Activated naive CD4-positive, alpha-beta T cell treated with anti-CD3 and anti-CD28 coated beads, Interleukin-2, amount 10 ng/mL, durations not matched to agents 7 days and 5 days (primary cell): ENCODE measurements at places on chromosomes 5 and 9.
A peak's percentile ranks its signal among the peaks of the same experiment; 100 is the strongest.

GRCh38 chr5:42404366-42404765 lies 18.9 kb upstream of the GHR start:
- no peak for DNase-seq

GRCh38 chr9:105405514-105406131 lies 42.2 kb upstream of the FSD1L start:
- DNase-seq = peak; percentile 77

DNA sequence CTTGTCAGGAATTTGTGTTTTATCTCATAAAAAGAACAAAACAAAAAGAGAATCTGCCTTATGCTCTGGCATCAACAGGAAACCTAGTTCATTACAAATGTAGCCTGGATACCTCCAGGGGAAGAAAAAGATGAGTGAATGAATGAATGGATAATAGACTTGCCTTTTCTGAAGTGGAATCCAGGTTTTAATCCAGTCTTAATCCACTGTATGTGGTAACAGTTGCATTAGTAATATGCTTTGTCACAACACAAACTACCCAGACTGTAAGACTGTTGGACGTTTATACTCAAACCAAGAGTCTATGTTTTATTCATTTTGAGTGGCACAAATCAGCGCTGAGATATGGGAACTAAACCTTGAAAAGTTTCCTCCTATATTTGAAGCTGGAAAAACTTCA lies 32.1 kb upstream of the MAP3K1 start:
- DNase-seq = no peak

- no peak for DNase-seq
Observed at GRCh38 chr9:18796696-18797270, 236.2 kb downstream of the SAXO1 start.

DNA sequence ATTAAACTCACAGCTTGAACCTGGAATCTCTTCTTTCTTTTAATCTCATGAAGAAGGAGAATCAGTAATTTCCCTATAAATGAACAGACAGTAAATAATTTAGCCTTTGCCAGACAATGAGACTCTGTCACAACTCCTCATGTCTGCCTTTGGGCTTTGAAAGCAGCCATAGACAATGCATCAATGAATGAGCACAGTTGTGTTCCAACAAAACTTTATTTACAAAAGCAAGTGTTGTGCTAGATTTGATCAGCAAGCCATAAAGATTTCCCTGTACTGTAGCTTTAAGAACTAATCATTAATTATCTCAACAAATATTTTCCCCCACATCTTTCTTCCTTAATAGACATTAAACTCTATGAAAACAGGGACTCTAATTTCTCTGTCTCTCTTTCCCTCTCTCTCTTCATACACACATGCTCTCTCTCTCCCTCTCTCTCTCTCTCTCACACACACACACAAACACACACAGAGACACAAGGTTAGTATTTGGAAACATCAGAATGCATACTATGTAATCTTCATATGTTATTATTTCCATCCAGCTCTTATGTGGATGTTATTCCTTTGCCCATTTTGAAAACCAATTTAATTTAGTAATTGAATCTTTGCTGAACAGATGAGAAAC lies 1209.8 kb upstream of the CDH6 start:
- no peak for DNase-seq

GRCh38 chr9:134442486-134443173 lies 116.4 kb downstream of the RXRA start:
- DNase-seq = peak; percentile 33

- no peak for DNase-seq
Observed at GRCh38 chr5:143341807-143342570, 61.5 kb downstream of the NR3C1 start.

DNA sequence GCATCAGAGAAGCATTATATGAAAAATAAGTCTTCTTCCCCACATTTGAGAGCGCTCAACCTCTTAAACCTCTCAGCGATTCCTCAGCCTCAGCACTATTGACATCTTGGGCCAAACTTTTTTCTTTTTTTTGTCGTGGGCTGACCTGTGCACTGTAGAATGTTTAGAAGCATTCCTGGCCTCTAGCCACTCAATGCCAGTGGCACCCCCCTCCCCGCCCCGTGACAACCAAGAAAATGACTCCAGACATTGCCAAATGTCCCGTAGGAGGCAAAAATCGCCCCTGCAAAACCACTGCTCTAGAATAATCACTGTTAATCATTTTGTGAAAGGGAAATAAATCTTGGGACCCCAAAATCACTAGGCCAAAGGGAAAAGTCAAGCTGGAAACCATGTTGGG lies 129.1 kb upstream of the BOD1 start:
- DNase-seq = no peak

DNA sequence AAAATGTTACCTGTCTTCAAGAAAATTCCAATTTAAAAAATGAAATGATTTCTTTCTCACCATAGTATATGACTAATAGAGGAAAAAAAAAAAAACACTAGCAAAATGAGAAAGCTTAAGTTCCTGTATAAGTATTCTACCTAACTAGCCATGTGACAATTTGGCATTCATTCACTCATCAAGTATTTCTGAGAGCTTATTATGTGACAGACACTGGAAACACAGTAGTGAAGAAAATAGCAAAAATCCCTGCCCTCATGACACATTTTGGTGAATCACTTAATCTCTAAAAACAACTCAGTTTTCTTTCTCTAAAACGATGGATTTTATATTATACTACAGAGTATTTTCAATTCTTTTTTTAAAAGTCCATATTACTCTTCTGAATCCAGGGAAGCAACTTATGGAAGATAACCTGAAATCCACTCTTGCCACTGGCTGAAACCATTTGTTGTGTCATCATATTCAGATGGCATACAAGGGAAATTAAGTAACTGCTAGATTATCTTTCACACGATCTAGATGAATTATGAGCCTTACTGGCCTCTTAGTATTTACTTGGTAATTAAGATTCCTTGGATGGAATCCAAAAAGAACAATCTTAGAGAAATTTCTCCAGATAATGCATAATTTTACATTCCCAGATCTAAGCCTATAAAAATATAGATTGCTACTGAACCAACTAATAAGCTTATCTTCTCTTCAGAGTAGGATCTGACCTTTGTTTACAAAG lies 5.5 kb downstream of the PTBP3 start:
- no peak for DNase-seq

DNA sequence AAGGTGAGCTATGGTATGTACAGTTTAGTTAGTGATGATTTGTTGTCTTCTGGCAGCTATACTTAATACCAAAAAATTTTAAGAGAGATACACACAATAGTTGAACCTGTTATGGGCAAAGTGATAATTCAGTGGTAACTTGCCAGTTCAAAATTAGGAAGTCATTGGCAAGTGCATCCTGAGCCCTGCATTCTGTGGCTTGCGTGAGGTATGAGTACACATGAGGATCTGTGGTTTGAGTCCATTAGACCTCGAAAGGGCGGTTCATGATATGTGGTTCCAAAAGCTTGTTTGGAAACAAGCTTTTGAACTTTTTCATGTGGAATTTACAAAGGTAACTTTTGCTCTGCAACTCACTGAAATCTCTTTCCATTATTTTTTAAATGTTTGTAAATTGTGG lies 47.0 kb downstream of the GPR21 start:
- no peak for DNase-seq

- DNase-seq = no peak
Observed at GRCh38 chr5:67100301-67100700, 96.3 kb downstream of the CD180 start.

GRCh38 chr9:21831841-21832509 lies 29.5 kb downstream of the MTAP start:
- DNase-seq = no peak

DNA sequence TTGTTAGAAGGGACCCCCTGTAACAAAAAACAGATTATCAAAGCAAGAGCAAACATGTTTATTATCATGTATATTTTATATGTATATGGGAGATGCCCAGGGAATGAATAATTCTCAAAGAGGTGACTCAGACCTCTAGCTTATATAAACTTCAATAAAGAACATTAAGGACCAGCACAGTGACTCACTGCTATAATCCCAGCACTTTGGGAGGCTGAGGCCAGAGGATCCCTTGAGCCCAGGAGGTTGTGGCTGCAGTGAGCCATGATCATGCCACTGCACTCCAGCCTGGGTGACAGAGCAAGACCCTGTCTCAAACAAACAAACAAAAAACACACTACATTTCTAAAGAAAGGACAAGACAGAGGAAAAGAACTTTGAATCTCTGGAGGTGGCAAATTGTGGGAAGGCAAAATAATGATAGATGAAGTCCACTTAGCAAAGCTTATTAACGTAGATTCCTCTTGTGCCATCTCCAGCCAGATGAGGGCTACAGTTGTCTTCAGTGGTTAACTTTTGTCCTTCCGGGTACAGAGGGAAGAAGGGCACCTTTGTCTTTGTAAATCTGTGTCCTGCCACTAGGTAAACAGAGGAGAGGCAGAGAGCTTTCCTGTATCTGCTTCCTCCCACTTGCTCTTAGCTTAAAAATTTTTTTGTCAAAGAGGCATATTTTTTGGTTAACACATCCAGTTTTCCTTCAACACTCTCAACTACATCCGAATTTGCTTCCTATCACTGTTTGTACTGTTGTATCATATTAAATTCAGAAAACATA lies 7.5 kb upstream of the RFK start:
- no peak for DNase-seq

- DNase-seq = no peak
Observed at GRCh38 chr9:101140764-101141163, 112.2 kb downstream of the PLPPR1 start.

DNA sequence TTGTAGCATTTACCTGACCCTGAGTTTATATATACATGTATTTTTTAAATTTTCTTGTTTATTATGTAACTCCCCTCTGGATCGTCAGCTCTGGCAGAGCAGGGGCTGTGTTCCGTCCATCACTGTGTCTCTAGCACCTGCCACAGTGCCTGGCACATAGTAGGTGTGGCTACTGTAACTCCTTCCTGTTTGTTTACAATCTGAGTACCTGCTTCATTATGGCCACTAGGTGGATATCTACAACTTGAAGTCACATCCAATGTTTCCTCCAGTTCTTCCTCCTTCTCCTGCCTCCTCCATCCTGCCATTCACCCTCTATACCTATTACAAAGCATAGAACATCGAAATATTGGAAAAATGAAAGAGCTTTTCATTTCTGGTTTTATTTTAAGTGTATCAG lies 14.2 kb upstream of the PPP1R2B start:
- DNase-seq = no peak

GRCh38 chr9:72363236-72363635 lies 1.8 kb downstream of the ZFAND5 start:
- no peak for DNase-seq

DNA sequence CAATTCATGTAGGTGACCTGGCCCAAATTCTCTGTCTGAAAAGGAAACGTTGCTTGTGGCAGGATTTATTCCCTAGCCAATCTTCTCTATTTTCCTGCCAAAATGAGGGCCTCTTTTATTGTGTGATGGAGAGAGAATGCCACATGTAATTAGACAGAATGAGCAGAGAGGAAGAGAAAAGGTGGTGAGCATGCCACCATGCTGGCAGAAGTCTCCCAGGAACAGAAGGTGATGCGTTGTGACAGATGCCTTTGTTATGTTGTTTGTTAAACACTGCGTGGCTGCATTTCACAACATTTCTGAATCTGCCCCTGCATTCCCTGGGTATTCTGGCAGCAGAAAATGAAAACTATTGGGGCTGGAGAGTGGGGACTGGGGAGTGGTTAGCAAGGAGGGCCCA lies 577.6 kb downstream of the TLR4 start:
- DNase-seq = no peak

- no peak for DNase-seq
Observed at GRCh38 chr9:111456529-111456928, 27.7 kb downstream of the ECPAS start.

- DNase-seq = no peak
Observed at GRCh38 chr9:118290116-118290515, 585.9 kb downstream of the TLR4 start.

GRCh38 chr9:19728101-19728500 lies 60.7 kb downstream of the SLC24A2 start:
- DNase-seq = no peak
